ENCODE measurements at places on chromosomes 5 and 9.

DNA sequence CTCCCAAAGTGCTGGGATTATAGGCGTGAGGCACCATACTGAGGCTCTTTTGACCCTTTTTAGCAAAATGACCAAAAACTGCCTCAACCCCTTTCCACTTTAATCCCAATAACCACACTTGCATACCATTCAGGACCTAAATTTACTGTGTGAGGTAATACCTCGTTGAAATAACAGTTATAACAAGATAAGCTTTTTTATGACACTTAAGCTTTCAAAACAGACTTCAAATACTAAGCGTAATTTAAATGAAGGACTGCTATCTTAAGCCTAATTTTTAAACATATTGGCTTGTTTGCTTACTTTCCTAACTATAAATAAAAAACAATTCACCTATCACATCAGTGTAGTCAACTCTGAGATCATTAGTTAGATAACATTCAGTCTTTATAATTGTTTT is 37.8 kb downstream of the PWWP2A start:
- DNase-seq = no peak

GRCh38 chr9:129166623-129167557 is 11.2 kb downstream of the IER5L start:
- DNase-seq = no peak

DNA sequence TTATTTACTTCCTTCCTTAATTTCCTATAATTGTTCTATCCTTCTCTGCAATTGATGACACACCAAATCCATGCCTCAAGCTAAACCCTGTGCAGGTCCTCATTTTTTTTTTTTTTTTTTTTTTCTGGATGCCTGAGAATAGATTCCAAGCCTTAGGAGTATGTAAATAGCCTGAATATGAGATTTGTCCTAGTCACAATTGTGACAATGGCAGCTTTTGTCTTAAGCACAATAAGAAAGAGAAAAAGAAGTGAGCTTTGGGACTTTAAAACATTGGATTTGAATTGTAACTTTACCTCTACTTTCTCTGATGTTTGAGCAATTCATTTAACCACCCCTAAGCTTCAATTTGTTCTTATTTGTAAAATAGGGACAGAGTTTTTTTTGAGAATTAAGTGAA is 280.5 kb downstream of the TUSC1 start:
- DNase-seq = no peak

- peak; percentile 92 for DNase-seq
These were observed 356.1 kb downstream of the SPOCK1 start for GRCh38 chr5:137142764-137143605.

- no peak for DNase-seq
These were observed 253.9 kb downstream of the SPATA31D1 start for GRCh38 chr9:82242285-82242963.

GRCh38 chr9:70893580-70894122 is 227.8 kb downstream of the TRPM3 start:
- no peak for DNase-seq

- DNase-seq = no peak
These were observed 6.2 kb downstream of the GNPDA1 start for GRCh38 chr5:142006363-142007236.

- DNase-seq = no peak
These were observed 8.3 kb downstream of the DIMT1 start for GRCh38 chr5:62395210-62395950.

- no peak for DNase-seq
These were observed 33.6 kb downstream of the SEC61B start for GRCh38 chr9:99255651-99256050.

GRCh38 chr9:5870691-5871090 is 20.0 kb upstream of the MLANA start:
- no peak for DNase-seq
